ENCODE measurements at places on chromosomes 13 and 19.

DNA sequence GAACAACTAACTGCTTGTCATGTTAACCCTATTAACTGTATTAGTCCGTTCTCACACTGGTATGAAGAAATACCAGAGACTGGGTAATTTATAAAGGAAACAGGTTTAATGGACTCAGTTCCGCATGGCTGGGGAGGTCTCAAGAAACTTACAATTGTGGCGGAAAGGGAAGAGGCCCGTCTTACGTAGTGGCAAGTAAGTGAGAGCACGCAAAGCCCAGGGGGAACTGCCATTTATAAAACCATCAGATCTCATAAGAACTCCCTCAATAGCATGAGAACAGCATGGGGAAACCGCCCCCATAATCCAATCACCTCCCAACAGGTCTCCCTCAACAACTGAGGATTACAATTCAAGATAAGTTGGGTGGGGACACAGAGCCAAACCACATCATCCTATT, 34.7 kb downstream of the PHF11 start:
- peak; percentile 26 for DNase-seq

DNA sequence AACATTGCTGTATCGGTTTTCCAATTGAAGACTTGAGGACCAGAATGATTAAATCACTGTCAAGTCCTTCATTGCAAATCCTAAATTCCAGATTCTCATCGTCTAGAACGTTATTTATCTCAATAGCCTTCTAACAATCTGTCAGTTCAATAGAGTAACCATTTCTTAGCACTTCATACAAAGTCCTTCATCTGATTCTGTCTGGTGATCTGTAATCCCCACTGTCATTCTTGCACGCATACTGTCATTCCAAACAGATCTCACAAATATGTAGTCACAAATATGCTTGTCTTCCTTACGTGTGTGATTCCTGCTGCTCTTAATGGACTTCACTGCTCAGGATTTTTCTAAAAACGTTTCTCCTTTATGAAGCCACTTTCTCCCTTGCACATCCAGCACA, 1197.5 kb downstream of the EFNB2 start:
- DNase-seq = no peak

DNA sequence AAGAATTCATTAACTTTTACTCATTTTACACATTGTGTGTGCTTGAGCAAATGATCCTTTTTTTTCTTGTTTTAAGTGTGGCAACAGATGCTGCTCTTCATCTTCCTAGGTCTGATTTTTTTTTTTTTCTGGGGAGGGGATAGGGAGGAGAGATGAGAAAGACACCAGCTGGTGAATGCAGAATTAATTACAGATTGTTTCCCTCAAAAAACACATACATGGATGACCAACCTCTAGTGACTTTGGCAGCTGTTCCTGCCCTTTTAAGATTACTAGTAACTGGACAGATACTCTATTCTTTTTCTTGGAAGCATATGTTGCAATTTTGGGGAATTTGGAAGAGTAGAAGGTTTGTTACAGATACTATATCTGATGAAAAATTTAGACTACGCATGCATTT, 103.6 kb upstream of the MYO16 start:
- DNase-seq = no peak

GRCh38 chr19:19366434-19367396, 38.8 kb upstream of the GATAD2A start:
- DNase-seq = peak; percentile 64

DNA sequence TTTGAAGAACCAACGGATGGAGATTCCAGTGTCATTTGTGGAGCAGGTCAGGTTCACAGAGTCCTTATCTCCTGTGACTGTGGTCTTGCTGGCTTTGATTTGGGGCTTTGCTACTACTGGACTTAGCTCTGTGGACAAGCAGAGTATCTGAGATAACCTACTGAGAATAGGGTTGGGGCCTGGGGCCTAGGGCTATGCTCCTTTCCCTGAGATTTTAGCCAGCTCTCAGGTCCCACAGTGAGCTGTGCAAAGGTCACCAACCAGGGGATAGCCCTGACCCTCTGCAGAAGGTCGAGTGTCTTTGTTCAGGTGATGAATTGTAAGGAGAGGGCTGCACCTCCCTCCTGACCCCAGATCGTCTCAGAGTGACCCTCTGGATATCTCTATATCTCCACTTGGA, 9.2 kb downstream of the CEACAM1 start:
- no peak for DNase-seq

DNA sequence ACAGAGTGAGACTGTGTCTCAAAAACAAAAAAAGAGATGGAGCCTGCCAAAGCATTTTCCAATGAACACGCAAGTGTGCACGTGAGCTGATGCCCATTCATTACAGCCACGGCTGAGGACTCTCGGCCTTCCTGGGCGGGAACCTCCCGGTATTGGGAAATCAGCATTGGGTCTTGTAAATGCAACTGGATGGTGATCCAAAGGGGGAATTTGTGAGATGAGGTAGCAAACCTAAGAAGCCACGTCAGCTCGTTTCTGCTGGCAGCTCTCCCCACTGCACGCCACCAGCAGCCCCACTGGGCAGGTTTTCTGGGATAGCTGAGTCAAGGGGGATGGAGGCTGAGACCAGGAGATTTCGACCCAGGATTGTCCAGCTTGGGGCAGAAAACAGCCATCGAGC, 11.5 kb downstream of the C13orf46 start:
- DNase-seq = no peak

DNA sequence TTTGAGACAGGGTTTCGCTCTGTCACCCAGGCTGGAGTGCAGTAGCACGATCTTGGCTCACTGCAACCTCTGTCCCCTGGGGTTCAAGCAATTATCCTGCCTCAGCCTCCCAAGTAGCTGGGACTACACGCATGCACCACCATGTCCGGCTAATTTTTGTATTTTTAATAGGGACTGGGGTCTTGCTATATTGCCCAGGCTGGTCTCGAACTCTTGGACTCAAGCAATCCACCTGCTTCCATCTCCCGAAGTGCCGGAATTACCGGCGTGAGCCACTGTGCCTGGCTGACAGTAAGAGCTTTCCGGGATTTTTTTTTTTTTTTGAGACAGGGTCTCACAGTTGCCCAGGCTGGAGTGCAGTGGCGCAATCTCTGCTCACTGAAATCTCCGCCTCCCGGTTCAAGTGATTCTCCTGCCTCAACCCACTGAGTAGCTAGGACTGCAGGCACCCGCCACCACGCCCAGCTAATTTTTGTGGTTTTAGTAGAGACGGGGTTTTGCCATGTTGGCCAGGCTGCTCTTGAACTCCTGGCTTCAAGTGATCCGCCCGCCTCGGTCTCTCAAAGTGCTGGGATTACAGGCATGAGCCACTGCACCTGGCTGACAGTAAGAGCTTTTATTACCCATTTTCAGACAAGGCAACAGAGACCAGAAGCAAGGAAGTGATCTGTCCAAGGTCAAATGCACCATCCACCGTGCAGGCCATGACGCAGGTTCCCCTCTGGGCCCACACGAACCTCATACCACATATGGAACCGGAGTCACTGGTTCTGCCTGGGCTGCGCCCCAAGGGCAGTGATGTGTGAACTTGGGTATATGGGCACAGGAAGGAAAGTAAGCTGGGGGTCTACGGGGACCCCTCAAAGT, 21.0 kb downstream of the RFX1 start:
- DNase-seq = no peak

DNA sequence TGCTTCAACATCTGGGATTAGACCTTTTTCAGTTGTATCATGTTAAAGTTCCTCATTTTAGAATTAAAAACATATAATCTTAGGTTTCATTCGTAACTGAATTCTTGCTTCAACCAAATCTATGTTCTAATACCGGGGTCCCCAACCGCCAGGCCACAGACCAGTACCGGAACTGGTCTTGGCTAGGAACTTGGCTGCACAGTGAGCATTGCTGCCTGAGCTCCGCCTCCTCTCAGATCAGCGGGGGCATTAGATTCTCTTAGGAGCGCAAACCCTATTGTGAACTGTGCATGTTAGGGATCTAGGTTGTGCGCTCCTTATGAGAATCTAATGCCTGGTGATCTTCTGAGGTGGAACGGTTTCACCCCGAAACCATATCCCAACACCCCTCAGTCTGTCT, 19.2 kb downstream of the ITM2B start:
- peak; percentile 28 for DNase-seq

- no peak for DNase-seq
These were observed 38.7 kb upstream of the GRTP1 start for GRCh38 chr13:113402471-113403254.

- no peak for DNase-seq
These were observed 436.6 kb upstream of the KLF12 start for GRCh38 chr13:74570834-74571233.

- DNase-seq = no peak
These were observed 21.2 kb downstream of the INSR start for GRCh38 chr19:7272856-7273578.

DNA sequence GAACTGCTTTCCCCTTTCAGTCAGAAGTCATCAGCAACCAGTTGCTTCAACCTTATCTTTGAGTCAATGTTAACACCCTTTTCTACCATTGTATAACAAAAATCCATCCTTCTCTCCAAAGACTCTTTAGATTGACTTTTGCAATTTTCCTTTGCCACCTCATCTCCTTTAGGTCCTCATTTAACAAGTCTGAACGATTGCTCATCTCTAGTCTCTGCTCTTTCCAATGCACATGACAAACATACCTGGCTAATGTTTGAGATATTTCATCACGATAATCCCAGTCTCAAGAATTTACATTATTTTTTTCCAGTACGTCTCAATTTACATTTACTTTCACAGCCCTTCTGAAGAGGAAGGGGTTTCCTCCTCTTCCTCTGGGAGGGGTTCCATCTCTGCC, 127.5 kb downstream of the KLF12 start:
- DNase-seq = no peak

DNA sequence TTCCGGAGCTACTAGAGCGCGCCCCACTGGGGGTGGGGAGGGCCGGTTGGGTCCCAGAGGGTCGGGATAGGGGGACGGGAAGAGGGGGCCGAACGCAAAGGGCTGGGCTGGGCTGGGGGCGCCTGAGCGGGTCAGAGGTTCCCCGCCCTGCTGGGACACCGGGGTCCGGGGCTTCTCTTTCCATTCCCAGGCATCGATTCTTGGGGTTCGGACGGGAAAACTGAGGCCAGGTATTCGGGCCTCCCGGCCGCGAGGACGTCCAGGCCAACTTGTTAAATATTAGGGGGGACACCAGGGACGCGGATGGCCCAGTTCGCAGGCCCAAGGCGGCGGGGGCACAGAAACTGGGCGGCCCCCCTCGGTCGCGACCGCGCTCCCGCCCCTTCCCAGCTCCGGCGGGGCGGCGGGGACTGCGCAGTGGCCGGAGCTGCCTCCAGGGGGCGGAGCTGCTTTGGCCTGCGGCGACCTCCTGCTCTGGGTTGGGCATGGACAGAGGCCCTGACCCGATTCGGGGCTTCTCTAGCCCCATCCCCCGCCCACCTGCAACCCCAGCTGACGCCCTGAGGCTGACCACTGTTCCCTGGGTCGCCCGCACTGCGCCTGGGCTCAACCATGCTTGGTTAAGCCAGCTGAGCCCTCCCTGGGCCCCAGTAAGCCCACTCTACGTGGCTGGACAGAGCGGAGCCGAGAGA, 1.2 kb upstream of the KLF16 start:
- peak; percentile 83 for DNase-seq

DNA sequence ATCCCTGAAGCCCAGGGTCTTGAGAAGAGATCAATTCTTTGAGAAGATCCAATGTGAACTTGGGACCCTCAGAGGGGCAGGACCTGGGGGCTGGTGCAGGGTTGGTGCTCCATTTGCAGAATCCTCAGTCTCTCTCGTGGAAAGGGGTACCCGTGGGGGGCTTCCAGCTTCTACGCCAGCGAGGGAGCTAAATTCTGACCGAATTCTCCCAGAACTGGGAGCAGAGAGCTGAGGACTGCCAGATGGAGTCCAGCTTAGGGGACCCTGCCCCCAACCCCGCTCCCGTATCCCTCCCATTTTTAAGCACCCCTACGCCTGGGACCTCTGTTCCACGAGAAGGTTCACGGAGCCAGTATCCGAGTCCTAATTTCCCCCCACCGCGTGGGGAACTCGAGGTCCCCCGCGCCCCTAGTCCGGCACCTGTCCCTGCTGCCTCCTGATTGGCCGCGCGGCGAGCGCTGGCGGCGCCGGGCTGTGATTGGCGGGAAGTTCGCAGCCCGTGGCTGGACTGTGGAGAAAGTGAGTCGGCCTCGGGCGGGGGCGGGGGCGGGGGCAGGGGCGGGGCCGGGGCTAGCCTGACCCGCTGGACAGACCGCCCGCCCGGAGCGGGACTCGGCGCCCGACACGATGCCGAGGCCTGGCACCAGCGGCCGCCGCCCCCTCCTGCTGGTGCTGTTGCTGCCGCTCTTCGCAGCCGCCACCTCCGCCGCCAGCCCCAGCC, 4.4 kb upstream of the LTBP4 start:
- DNase-seq = peak; percentile 86

DNA sequence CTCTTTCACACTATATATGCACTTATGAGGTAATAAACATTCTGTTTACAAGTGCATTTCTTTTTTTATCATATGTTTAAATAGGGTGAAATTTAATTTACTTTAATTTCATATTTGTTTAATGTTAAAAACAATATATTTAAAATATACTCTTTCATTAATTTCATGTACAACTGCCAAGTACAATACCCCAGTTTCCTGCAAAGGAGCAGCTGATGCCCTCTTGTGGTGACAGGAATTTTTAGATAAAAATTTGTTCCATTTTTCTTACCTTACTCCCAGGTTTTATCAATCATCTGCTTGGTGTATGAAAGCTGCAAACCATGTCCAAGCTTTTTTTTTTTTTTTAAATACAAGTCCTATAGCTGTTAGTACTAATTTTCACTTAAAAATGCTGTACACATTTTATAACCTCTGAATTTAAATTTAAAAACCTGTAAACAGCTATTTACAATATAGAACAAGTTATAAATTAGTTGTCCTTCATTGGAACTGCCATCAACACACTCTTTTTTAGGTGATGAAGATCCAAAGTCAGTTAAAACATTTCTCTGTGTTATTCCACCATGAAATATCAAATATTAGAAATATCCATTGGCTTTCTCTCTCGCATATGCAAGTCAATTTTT, 4.9 kb downstream of the PCDH20 start:
- DNase-seq = no peak

GRCh38 chr19:10744253-10744798, 26.4 kb downstream of the DNM2 start:
- no peak for DNase-seq

DNA sequence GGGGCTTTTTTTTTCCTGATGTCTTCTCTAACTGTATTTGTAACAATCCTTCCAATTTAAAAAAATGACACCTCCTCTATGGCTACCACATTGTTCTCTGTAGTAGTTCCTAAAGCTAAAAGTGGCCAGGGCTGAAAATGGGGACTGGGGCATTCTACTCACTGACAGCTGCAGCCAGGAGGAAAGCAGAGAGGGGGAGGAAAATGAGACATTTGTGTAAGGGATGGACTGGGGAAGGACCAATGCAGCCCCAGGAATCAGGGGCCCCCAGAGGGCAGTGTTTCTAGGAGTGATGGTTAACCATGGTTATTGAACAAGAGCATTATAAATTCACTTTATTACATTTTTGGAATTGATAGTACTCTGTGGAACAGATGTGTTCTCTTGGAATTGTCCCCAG, 34.3 kb upstream of the C1QTNF9 start:
- no peak for DNase-seq

GRCh38 chr13:99528547-99528946, 27.3 kb downstream of the TM9SF2 start:
- DNase-seq = no peak

- peak; percentile 63 for DNase-seq
These were observed at the start of gene USP12 for GRCh38 chr13:27171244-27171826. USP12 (minus strand) TSS chr13:27171811; CDS start chr13:27171639, 172 bp downstream.

GRCh38 chr19:41843371-41843770, 1.1 kb downstream of the LYPD4 start:
- DNase-seq = no peak

Data from femur (tissue), 1 donor.